Vagina (tissue), 2 donors: ENCODE measurements at places on chromosomes 6 and 20. TPM values are rescaled to one million over a fixed set of nuclear protein-coding genes. Genes with fewer than 3 reads are reported as not detected.
A peak's percentile ranks its signal among the peaks of the same experiment; 100 is the strongest.

DNA sequence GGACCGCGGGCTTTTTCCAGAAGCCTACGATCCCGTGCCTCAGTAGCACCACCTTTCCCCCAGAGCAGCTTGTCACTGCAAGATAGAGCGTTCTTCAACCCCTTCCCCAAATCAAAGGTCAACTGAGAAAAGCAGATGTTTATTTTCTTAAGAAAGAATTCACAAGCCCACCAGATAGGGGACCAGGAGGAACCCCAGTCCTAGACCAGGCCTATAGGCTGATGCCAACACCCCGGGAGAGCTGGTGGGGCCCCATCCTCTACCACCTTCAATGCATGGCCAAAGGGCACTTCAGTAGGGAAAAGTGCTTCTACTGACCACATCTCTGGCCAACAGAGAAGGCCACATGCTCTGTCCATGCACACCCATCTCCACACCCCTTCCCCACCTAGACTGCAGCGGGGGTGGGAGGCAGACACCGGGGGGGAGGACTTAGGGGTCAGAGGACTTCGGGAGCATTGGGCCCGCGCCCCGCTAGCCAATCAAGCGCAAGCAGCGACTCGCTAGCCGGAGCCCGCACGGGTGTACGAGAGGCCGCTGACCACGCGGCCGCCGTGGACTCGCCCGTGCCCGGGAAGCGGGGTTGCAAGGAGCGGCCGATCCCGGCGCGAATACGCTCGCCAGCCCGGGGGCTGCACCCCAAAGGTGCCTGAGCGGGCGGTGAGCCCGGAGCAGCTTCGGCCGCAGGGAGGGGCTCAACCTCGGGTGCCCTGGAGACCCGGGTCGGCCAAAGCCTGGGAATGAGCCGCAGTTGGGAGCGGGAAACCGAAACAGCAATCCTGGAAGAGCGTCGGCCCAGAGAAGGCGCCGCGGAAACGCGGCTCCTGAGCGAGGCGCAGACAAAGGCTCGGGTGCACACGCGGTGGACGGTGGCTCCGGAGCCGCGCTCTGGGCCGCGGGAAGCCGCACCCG, 2.8 kb downstream of the PDE10A start:
- H3K4me3 ChIP-seq: peak overlapping the region; percentile 62
- no peak for DNase-seq
- H3K36me3 ChIP-seq: no peaks in the 10 kb centered on the region
- no peaks in the 10 kb centered on the region for H3K27me3 ChIP-seq
- H3K27ac ChIP-seq: peak overlapping the region; percentile 56

DNA sequence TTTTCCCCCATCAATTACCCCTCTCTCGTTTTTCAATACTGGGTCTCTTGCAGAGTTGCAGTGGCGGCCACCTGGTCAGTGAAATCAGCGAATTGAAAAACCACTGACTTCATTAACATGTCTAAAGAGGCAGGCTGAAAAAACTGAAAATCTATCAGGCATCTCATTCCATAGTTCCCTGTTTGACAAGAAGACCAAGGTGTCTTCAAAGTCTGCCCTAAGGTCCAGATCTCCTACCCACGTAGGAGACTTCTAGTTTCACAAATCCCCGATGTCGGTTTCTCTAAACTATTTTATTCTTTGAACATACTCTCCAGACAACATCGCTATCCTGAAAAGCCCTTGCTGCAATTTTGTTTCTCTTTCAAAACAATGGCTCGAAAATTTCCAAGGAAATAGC, 796 bp upstream of the TUBB start:
- peak overlapping the region; percentile 92 for H3K4me3 ChIP-seq
- peaks cover 58% of the 10 kb centered on the region for H3K4me1 ChIP-seq
- H3K27me3 ChIP-seq: no peaks in the 10 kb centered on the region
- DNase-seq: no peak

DNA sequence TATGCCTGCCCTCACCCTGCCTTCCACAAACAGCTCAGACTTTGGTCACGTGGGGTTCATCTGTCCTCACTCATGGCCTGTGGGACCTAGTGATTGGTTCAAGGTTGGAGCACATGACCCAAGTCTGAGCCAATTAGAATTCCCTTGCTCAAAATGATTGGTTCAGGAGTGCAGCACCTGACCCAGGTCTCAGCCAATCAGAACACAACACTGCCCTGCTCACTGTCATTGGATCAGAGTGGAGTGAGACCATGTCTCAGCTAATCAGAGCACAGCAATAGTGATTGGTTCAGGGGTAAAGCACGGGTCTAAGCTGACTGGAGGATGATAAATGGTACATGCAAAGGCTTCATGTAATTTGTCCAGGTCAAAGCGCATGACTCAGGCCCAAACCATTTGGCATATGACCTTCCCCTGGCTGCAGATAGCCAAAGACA, 102.2 kb downstream of the PREX1 start:
- peaks cover 28% of the 10 kb centered on the region for H3K4me1 ChIP-seq
- H3K36me3 ChIP-seq: no peaks in the 10 kb centered on the region
- no peak overlapping the region for H3K4me3 ChIP-seq
- DNase-seq: no peak

The KHDC1L gene
- not detected for total RNA-seq

DNA sequence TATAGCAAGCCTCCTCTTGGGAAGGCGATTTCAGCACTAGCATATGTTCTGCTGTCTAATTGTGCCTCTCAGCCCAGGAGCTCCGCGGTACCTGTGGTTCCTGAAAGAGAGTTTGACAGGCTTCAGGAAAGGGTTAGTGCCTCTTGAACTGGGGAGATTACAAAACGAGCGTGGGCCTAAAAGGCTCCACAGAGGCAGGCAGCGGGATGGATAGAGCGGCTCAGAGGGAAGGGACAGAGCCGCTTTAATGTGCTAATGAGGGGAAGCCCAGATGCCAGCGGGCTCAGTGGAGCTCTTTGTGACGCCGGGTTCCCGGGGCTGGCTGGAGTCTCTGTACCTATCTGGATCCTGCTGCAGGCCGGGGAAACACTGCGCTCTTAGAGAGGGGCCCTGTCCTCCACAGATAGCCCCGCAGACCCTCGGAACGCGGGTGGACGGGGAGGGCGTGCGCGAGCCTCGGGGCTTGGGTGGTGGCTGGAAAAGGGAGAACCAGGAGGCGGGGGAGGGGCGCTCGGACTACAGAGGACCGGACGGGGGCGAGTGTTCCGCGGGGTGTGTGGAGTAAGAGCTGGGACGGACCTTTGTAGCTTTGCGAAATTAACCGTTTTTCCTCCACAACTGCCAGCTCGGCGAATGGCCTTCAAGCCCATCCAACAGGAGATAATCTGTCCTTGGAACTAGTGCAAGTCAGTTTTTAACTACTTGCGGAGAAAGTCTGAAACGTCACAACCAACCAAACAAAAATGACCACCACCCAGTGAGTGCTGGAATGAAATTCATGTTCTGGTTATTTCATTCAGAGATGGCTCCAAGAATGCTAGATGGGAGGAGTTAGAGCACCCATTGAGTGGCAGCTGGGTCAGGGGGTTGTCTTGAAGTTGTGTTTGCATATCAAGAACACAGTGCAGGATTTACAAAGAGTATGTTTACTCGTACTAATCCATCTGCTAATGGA, 13.0 kb downstream of the SLC35F1 start:
- DNase-seq: no peak
- H3K4me3 ChIP-seq: peak overlapping the region; percentile 35
- H3K36me3 ChIP-seq: no peaks in the 10 kb centered on the region
- H3K4me1 ChIP-seq: peaks cover 8% of the 10 kb centered on the region

DNA sequence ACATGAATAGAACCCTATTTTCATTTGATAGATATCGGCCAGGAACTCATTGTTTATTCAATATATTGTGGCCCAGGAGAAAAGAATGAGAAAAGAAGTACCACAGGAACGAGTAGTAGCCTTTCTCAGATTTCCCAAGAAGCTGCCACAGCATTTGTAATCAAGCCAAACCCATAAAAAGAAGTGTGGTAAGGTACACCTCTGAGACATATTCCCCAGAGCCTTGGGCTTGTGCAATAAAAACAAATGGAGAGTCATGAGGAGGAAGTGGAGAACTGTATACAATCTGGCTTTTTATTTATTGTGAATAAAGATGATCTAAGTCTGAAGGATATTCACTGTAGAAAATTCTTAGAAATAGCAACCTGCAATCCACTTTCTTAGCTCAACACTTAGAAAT, 36.7 kb downstream of the KIF6 start:
- no peaks in the 10 kb centered on the region for H3K4me1 ChIP-seq
- H3K36me3 ChIP-seq: no peaks in the 10 kb centered on the region
- no peak overlapping the region for H3K27ac ChIP-seq
- H3K27me3 ChIP-seq: no peaks in the 10 kb centered on the region
- H3K4me3 ChIP-seq: no peak overlapping the region

GRCh38 chr6:20389066-20389465, 12.6 kb upstream of the E2F3 start:
- no peak overlapping the region for H3K27ac ChIP-seq
- H3K27me3 ChIP-seq: no peaks in the 10 kb centered on the region
- H3K36me3 ChIP-seq: no peaks in the 10 kb centered on the region
- H3K4me1 ChIP-seq: no peaks in the 10 kb centered on the region
- no peak overlapping the region for H3K4me3 ChIP-seq

The PLCB4 gene
- total RNA-seq: 12.0 TPM

GRCh38 chr6:158608221-158608620, 36.3 kb downstream of the DYNLT1 start:
- H3K27me3 ChIP-seq: no peaks in the 10 kb centered on the region
- H3K4me3 ChIP-seq: no peak overlapping the region

DNA sequence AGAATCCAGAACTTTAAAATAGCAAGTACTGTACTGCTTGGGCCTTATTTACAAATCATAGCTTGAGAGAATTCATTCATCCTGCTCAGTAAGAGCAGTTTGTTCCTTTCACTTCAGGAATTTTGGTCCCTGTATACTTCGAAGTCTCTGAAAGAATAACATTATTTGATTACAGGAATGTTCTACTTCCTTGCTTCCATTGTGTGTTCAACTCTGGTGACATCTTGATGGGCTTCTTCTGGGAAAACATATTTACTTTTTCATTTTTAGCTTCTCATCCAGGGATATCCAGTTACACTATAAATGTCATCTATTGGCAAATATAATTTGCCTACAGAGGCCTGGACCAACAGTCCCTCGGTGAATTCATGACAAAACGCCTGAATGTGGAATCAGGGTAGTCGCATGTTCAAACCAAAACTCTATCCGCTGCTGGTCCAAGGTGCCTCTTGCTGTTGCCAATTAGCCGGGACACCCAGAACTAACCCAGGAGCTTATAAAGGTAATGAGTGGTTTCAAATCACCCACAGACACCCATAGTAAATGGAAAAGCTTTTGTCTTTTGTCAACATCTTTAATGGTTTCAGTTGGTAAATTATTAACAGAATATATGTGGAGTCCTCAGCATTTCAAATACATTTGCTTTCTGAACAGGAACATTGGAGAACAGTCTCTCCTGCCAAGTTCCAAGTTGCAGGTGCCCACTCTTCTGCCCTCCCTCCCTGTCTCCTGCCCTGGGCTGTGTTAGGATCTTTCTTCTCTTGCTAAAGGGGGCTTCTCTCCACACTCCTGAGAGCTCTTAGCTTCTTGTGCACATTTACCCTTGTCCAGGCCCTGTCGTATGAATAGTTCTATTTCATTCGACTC, 162.5 kb upstream of the CITED2 start:
- H3K4me3 ChIP-seq: no peak overlapping the region
- peaks cover 24% of the 10 kb centered on the region for H3K4me1 ChIP-seq
- H3K27me3 ChIP-seq: no peaks in the 10 kb centered on the region
- H3K36me3 ChIP-seq: no peaks in the 10 kb centered on the region
- DNase-seq: no peak
- H3K27ac ChIP-seq: peak overlapping the region; percentile 47

DNA sequence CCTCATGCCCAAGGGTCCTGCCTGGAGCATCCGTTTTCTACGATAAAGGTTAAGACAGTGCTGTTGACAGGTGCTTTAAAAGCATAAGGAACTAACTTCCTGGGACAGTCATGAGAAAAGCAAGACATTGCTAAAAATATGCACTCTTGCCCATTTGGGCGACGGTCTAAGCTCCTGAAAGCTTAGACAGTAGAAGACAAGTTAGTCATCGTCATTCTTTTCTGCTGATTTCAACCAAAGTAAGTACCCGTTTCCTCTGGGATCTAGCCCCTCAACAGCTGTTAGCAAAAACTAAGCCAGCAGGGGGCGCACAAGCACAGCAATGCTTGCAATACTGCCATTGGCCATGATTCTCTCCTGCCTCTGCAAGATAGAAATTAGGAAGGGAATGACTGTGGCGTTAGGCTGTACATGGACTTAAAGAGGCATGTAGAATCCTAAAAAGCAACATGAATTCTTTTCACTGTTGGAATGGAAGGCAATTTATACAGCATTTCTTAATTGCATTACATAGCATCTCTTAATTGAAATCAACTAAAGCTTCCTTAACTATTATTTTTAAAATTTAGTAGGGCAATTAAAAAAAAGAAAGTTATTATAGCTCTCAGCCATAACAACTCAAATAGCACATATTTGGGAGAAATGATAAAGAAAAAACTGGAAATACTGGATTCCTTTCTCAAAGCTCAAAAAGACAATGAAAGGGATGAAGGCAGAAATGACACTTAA, 147.8 kb upstream of the RALGAPA2 start:
- no peak overlapping the region for H3K4me3 ChIP-seq
- H3K27me3 ChIP-seq: no peaks in the 10 kb centered on the region
- no peak overlapping the region for H3K27ac ChIP-seq
- H3K36me3 ChIP-seq: no peaks in the 10 kb centered on the region
- DNase-seq: no peak
- H3K4me1 ChIP-seq: no peaks in the 10 kb centered on the region

- no peaks in the 10 kb centered on the region for H3K36me3 ChIP-seq
- DNase-seq: no peak
- H3K4me1 ChIP-seq: no peaks in the 10 kb centered on the region
- no peaks in the 10 kb centered on the region for H3K27me3 ChIP-seq
- no peak overlapping the region for H3K27ac ChIP-seq
- no peak overlapping the region for H3K4me3 ChIP-seq
Measured at GRCh38 chr20:10972219-10972860, 298.5 kb upstream of the JAG1 start.

The SLC17A3 gene
- total RNA-seq: not detected
